Activated CD8-positive, alpha-beta memory T cell treated with anti-CD3 and anti-CD28 coated beads, Interleukin-2, amount 10 ng/mL, durations not matched to agents 7 days and 5 days (primary cell): ENCODE measurements at places on chromosomes 13 and 19. TPM values are rescaled to one million over a fixed set of nuclear protein-coding genes. Genes with fewer than 3 reads are reported as not detected.

The NLRP11 gene
- not detected for total RNA-seq

The PPP1R12C gene
- total RNA-seq: 144 TPM

The HCST gene
- 195 TPM for total RNA-seq

The PLIN4 gene
- not detected for total RNA-seq
